ENCODE measurements at places on chromosomes 7 and 10.

DNA sequence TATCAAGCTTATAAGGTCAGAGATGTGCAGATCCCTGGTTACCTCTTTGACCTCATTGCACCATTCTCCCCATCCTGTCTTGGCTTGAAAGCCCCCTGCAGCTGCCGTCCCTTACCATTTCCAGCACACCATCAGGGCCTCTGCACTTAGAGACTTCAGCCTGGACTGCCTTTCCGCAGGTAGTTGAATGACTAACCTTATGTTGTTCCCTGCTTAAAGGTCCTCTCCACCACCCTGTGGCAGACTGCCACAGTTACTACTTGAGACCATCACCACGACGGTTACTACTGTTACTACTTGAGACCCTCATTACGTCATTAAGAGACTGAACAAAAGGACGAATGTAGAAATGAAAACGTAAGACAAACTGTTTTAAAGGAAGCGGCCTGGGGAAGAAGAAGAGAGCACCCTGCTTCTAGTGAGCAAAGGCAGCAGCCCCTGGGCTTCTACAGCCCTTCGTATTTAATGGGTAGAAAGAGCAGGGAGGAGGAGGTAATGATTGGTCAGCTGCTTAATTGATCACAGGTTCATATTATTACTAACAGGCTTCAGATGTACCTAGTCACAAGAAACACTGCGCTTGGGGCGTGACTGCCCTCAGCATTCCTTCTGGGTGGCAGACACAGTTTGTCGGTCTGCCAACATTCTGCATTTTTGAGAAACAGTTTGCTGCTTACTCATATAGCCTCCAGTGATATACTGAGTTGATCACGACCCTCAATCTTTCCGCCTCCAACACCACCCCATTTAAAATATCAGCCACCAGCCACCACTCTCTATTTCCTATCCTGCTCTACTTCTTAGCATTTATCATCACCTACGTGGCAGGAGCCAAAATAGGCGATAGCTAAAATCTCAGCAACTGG is 74.1 kb upstream of the PARD3 start:
- no peak for DNase-seq

DNA sequence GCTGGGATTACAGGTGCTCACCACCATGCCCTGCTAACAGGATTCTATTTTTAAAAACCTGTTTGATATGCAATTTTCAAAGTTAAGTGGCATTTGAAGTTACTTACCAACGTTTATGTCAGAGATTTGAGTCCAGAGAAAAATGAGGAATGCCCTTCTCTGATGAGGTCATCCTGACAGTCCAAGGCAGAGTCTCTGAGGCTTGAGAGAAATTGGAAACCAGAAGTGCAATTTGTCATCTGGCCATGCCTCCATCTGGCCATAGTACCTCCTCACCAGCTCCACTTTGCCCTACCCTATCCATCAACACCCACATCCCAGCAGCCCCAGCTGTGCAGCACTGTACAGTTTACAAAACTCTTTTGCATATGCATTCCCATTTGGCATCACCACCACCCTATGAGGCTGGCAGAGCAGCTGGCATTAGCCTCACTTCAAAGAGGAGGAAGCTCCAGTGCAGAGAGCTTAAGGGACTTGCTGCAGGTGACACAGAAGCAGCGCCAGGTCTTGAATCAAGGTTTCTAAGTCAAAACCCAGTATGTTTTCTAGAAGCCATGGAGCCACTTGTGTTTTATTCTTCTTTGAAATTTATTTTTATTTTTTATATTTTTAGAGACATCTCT is 54.5 kb upstream of the PDZD8 start:
- no peak for DNase-seq

- no peak for DNase-seq
Measured at GRCh38 chr10:109920016-109920415, 3.3 kb downstream of the XPNPEP1 start.

GRCh38 chr7:47837826-47838225 is 110.4 kb downstream of the PKD1L1 start:
- no peak for DNase-seq

GRCh38 chr10:59903871-59904270 is 2.5 kb downstream of the CCDC6 start:
- no peak for DNase-seq
